ENCODE measurements at places on chromosomes 16 and 17. TPM values are rescaled to one million over a fixed set of nuclear protein-coding genes. Genes with fewer than 3 reads are reported as not detected.
A peak's percentile ranks its signal among the peaks of the same experiment; 100 is the strongest.

Gene VTN
- 1.6 TPM for polyA plus RNA-seq

Gene KRT31
- 0.03 TPM for polyA plus RNA-seq

Gene KCNG4
- 0.02 TPM for polyA plus RNA-seq

Gene ZSCAN10
- not detected for polyA plus RNA-seq

GRCh38 chr16:75225678-75226515, 7.1 kb downstream of the CTRB1 start:
- no peak for DNase-seq

- DNase-seq = no peak
Measured at GRCh38 chr16:59148769-59149155, 414.6 kb upstream of the GOT2 start.

- DNase-seq = no peak
Measured at GRCh38 chr17:68428498-68429172, 28.7 kb downstream of the WIPI1 start.

DNA sequence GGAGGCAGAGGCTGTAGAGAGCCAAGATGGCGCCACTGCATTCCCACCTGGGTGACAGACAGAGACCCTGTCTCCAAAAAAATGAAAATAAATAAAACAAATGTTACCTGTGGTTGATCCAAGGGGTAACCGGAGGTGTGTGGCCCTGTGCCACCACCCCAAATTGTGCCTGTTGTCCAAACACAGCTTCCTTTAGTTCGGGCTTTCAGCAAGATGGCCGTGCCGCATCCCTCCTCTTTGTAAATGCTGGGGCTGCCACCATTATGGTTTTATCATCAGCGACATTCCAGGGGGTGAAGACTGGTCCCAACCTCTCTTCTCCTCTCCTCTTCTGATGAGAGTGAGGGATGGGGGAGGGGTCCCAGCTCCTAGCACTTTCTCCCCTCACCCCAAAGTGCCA, at the start of gene C16orf92:
TSS of gene C16orf92 (plus strand) at position 312 of the 400 bp plus-strand sequence. CDS start 143 bp downstream, outside the sequence.
- no peak for DNase-seq

DNA sequence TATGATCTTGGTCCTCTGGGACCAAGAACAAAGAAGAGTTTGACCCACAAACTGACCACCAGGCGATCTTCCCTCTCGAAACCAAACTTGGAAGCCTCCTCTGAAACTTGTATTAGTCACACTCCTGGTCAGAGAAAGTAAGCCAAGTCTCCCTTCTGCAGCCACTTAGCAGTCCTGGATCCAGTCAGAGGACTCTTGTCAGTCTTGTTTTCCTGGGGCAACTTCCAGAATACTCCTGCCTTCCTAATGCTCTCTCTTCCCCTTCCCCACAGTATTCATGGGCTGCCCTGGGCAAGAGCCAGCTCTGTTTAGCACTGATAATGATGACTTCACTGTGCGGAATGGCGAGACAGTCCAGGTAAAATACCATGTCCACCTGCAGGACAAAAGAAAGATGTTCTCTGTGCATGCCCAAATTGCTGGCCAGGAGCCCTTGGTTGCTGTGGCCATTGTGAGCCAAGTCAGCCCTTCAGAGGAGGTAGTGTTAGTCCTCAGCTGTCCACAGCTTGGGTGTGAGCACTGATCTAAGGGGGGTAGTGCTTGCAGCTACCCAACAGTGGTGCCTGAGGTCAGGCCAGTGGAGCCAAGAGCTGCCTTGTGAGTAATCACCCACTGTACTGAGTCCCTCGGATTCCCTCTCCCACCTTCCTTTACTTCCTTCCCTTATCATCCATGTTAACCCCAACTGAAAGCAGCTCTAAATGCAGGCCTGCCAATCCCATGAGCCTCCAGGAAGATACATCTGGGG, 31.2 kb downstream of the CDH3 start:
- no peak for DNase-seq

DNA sequence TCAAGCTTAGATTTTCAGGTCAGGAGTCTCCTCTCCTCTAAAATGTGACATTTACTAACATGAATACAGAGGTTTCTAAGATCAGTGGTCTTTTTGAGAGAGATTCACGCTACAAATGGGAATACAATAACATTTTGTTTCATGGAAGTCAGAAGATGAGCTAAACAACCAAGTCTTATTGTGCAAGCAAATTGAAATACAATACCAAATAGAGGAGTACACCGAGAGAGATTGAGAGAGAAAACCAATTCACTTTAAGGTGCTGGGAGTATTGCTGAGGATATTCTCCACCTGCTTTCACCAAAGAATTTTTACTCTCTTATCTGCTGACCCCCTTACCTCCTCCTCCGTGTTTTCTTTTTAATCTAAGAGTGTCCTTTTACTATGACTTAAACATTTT, 11.5 kb downstream of the VEZF1 start:
- DNase-seq = no peak

DNA sequence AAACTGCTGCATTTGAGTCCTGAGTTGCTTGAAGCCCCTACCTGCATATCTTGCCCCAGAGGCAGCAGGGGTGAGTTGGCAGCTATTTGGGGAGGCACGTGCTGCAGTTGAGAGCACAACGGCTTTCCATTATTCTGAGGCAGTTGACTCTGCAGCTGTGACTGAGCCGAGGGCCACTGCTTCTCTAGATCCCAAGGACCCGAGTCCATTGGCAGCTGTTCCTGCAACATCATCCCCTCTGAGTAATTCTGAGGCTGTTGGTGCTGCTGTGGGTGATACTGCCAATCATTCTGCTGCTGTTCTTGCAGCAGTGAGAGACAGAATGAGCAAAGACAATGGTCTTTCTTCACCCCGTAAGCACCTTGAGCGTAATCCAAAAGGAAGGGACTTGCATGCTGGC, 12.7 kb downstream of the TERF2IP start:
- DNase-seq = no peak

- DNase-seq = no peak
Measured at GRCh38 chr17:81245665-81246342, 6.7 kb downstream of the NDUFAF8 start.

DNA sequence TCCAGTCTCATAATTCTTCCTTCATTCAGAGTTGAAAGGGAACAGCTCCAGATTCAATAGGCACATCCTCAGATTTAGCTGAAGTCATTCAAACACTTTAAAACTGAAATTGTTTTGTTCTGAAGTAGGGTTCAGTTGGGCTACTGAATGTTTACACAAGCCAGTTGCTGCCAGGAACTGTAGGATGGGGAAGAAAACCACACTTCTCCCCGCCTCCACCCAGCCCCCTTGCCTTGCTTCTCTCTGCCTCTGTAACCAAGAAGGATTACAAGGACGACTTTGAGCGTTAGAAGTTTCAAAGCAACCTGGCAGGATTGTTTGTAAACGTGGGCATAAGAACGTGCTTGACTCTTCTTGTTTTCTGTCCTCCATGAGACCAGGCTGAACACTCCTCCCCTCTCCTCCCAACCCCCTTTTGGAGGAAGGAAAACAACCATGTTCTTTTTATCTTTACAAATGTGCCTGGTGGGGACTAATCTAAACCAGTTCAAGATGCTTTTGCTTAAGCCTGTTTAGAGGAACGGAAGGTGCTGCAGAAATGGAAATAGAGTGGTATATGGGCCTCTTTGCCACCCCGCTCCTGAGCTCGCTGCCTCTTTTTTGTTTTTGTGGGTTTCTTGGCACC, 287.9 kb downstream of the FTO start:
- DNase-seq = peak; percentile 48

DNA sequence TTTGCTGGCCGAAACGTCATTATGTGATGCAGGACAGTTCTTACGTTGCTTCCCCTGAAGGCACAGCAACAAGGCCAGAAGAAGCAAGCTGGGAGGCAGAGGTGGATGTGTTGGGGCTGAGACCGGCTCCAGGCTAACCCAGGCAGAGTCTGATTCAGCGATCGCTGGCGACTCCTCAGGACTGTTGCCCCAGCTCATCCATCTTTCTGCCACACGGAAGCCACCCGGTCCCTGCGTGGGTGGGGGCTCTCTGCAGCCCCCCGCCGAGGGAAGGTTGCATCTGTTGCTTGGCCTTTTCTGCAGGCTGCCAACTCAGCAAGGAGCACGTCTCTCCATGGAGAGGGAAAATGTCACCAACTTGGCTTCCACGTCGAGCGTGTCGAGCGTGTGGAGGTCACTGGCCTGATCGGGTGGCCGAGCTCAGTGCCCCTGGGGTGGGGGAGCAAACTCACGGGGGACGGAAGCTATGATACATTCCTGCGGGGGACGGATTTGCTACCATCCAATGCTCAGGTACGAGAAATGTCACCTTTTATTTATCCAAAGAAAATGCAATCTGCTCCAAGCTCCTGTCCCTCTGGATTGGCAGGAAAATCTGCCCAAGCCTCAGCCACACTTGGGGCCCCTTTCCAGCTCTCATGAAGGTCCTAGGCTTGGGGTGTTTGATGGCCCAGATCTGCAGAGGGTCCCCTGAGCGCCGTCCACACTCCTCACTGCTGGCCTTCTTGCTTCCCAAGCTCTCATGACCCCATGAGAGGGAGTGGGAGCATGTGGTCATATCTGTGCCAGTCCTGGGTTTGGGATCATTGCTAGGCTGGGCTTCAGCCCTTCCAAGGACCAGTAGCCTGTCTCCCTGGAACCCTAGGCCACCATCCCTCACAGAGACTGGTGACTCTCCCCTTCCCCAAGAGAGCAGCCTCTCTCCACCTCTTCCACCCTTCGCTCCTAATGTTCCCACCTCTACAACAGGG, 69.4 kb downstream of the RPH3AL start:
- no peak for DNase-seq

GRCh38 chr16:79613009-79613408, 12.5 kb upstream of the MAF start:
- DNase-seq = no peak

DNA sequence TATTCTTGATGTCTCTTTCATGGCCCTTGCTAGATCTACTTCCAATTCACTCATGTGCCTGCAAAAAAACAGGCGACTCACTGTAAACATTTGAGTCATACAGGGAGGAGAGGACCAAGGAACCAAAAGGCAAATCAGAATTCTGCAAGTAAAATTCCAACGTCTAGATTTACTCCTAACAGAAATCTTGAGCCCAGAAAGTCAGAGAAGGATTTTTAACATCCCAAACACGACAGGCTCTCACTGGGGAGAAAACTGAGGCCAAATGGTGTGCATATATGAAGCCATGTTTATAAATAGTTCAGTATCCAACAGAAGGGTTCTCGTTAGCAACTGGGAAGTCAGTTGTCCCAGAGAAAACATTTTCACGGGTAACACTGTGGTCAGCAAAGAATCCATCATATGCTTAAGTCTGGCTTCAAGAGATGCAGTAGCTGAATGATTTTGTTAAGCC, 40.1 kb downstream of the LITAF start:
- DNase-seq = no peak

GRCh38 chr17:65345261-65346005, 208.3 kb downstream of the RGS9 start:
- DNase-seq = no peak

- DNase-seq = no peak
Measured at GRCh38 chr16:962901-963814, 7.6 kb downstream of the LMF1 start.

- DNase-seq = no peak
Measured at GRCh38 chr17:18129041-18129502, 20.5 kb downstream of the MYO15A start.

DNA sequence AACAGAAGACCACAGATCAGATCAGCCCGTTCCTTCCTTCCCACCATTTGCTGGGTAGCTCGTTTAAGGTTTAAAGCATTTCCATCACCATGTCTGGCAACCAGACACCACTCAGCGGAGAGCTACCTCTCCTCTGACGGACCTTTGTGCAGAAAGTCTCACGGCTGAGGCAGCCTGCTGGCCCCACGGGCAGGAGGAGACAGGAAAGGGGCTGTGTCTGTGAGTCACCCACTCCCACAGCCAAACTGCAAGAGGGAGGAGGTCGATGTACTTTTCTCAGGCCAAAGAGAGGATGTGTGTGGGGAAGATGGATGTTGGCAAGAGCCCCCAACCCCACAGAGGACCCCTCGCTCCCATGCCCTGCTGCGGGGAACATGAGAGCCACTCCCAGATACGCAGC, 92.1 kb downstream of the ZNF423 start:
- no peak for DNase-seq

GRCh38 chr17:43434902-43435319, 36.1 kb downstream of the ARL4D start:
- no peak for DNase-seq

DNA sequence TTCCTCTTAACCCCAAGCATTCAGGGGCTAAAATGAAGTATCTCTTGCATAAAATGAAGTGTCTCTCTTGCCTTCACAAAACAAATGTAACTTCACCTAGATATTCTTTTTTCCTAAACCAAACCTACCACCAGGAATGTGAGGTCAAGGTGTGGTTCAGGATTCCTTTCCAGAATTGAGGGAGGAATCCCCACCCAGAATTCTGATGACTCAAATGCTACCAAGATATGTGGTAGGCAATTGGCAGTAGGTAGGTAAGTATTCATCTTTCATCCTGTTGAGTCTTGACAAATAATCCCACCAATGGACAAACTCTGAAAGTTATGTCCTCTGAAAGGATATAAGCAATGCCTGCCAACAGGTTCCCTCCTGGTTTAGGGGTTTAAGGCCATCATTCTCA, 26.2 kb downstream of the TRIM16 start:
- DNase-seq = no peak

DNA sequence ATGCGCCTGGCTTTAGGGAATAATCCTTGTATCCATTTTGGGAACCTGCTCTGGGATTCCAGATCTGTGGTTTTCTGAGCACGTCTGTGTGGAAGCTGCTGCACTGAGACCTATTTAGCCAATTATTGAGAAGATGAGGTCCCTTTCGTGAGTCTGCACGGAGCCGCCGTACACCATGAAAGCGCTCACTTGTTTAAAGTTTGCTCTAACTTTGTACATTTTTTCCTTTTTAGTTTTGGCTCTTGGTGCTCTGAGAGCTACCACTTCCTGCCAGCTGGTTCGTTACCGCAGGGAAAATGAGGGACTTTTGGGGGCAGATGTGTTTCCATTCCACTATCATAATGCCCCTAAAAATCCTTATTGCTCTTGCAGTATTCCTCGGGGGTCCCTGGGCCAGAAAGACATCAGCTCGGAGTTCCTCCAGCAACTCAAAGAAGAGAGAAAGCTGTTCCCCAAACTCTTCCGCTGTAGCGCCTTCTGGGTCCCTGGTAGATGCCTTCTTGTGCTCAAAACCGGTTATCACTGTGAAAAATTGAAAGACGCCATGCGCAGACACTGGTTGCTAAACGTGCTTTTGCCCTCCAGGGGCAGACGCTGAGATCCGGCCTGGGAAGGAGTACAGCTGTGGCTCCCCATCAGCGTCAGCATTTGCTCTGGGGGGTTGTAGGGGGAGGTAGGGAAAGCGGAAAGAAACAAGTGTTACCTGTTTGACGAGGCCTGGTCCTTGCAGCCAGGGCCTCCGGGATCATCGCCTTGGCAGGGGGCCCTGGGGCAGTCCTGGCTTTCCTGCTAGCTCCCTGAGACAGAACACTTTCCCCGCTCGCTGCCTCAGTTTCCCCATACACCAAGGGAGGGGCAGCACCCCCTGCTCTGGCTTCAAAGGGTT, 238.1 kb downstream of the MRTFB start:
- DNase-seq = no peak

GRCh38 chr17:3679531-3680126, 11.0 kb downstream of the EMC6 start:
- DNase-seq = no peak

DNA sequence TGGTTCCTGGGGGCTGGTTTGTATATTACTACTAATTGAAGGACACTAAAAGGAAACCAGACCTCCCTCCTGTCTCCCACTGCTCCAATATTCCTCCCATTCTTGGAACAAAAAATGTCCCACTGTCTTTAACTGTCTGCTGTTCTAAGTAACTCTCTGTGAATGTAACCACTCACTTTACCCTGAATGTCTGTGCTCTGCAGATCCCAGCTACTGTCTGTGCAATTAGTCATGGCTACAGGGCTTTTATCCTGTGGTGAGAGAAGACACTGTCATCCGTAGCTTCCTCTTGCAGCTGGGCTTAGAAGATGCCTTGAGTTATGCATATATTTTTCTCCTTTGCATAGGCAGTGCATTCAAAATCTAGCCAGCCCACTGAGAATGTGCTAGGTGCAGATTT, 853.8 kb downstream of the CDH8 start:
- DNase-seq = no peak
